Vagina (tissue), 2 donors: ENCODE measurements at places on chromosomes 2 and 18.

DNA sequence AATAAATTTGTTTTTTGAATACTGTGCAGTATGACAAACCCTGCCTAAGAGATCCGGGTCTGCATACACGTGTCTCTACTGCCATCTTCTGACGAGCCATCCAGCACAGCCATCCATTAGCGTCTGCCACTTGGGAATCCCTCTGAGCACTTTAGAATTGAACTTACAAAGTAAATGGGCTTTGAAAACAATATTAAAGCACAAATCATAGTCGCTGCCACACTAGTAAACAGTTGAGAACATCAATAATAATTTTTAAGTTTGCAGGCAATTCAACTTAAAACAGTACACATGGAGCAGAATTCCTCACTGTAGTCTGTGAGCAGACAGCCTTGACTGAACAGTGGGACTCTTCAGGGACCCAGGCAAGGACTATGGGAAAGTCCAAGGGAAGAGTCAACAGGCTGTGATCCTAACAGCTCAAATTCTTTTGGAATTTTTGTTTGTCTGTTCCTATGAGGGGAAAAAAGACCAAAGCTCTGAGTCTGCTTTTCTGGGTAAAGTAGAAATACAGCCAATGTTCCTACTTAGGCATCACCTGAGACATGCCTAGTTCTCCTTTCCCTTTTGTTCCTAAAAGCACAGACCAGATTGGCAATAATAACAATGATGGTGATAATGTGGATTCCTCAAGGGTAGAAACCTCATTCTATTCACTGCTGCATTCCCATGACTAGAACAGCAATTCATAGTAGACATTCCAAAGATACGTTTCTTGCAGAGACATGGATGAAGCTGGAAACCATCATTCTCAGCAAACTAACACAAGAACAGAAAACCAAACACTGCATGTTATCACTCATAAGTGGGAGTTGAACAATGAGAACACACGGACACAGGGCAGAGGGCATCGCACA lies 92.9 kb downstream of the MREG start:
- DNase-seq = peak; percentile 78

DNA sequence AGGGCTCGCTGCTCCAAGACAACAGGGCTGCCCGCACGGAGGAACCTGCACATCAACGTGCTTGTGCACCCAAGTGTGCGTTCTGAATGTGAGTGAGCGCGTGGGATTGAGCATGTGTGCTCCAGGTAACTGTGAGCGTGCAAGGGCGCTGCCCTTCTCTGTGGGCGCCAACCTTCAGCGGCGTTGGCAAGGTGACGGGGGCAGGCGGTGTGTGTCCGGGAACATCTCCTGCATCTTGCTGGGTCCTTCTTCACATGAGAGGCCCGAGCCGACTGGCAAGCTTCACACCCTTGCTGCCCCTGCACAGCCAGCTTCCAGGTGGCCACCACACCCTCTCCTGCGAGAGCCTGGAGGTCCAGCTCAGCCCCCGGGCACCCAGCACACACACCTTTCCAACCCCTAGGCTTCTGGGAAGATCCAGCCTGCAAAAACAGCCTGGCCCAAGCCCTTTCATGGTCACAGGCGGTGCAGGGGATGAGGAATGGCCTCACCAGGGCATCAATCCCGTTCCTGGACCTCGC lies 220.9 kb downstream of the HDAC4 start:
- DNase-seq = no peak

GRCh38 chr2:215371915-215372897 lies 60.3 kb downstream of the ATIC start:
- DNase-seq = no peak

DNA sequence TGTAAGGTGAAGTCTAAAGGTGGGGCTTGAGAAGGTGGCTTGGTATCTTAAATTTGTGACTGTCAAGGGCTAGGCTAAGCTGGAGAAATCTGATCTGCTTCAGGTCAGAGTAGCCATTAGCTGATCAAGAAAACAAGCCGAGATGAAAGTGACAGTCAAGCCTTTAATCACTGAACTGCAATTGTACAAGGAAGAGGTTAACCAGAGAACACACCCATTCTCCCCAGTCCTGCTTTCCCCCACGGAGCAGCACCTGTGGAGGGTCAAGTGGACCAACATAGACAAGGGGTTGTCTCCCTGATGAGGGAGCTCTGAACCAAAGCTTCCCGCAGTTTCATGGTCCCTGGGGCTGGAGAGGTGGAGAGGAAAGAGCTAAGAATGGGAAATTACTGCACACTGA lies 901.2 kb downstream of the DCC start:
- DNase-seq = no peak

- DNase-seq = no peak
These were observed 214.0 kb downstream of the SS18 start for GRCh38 chr18:25876330-25876948.

GRCh38 chr2:216603010-216603883 lies 30.0 kb upstream of the IGFBP2 start:
- no peak for DNase-seq

DNA sequence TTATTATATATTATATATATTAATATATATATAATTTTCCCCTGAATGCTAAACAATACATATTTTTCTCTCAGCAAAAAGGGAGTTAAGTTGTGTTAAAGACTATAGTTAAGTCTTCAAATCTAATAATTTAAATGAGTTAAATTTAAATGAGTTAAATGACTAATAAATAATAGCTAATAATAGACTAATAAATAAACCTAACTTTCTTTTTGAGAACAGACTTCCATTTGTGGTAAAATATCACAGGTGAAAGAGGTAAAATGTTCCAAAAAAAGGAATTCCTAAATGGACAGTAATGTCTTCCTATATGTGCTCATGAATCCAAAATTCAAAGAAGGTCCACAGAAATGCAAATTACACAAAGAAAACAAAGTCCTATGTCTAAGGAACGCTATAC lies 74.6 kb downstream of the SLC25A12 start:
- DNase-seq = no peak
